T-cell (primary cell): ENCODE measurements at places on chromosomes 6 and 20. TPM values are rescaled to one million over a fixed set of nuclear protein-coding genes. Genes with fewer than 3 reads are reported as not detected.

GRCh38 chr6:159030168-159030567, 14.6 kb downstream of the TAGAP start:
- no peaks in the 10 kb centered on the region for H3K27me3 ChIP-seq
- no peaks in the 10 kb centered on the region for H3K36me3 ChIP-seq
- no peak overlapping the region for H3K27ac ChIP-seq
- no peaks in the 10 kb centered on the region for H3K4me1 ChIP-seq
- no peak overlapping the region for H3K4me3 ChIP-seq
- DNase-seq = no peak

GRCh38 chr20:19078448-19079373, 133.7 kb upstream of the SLC24A3 start:
- no peaks in the 10 kb centered on the region for H3K27me3 ChIP-seq
- H3K4me1 ChIP-seq = peaks cover 5% of the 10 kb centered on the region
- no peak overlapping the region for H3K4me3 ChIP-seq
- H3K36me3 ChIP-seq = no peaks in the 10 kb centered on the region
- H3K27ac ChIP-seq = no peak overlapping the region

GRCh38 chr20:39195582-39196021, 233.5 kb downstream of the DHX35 start:
- DNase-seq = no peak
- no peaks in the 10 kb centered on the region for H3K4me1 ChIP-seq
- no peak overlapping the region for H3K4me3 ChIP-seq
- peaks cover 7% of the 10 kb centered on the region for H3K27me3 ChIP-seq
- H3K27ac ChIP-seq = no peak overlapping the region

DNA sequence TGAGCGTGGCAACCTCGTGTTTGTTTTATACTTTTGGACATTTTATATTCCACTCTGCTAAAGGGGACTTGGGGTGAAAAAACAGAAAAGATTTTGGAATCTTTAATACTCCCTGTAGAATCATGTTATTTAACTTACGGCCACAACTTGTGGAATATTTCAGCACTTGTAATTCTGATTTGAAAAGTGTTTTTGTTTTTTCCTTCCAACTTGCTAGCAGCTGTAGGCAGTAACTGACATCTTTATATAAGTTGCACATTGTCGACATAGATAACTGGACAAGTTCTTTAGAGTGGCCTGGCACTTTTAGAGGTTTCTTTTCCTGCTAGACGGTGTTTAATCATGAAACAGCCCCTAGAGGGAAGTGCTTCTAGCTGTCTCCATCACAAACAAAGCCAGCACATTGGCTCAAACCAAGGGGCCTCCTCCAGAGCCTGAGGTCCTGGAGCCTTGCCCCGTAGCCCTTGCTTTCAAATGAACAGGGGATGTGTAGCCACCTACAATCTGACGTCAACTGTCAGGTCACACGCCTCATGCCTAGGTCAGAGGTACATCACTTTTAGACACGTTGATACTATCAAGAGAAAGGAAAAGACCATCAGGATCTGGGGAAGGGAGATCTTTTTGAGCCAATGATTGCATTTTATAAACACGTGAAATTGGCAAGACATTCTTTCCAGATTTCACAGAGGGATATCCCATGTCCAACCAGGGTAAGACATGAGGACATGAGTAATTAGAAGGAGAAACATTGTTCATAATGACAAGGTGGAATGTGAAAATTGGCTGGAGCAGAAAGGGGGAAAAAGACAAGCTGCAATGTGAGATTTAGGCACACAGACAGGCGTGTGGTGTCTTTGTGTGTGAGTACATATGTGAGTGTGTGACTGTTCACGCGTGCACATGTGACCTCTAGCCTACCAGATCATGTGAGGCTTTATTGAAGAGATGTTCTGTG, 92.1 kb downstream of the TXNDC5 start:
- H3K27ac ChIP-seq = no peak overlapping the region
- DNase-seq = no peak
- H3K36me3 ChIP-seq = no peaks in the 10 kb centered on the region

DNA sequence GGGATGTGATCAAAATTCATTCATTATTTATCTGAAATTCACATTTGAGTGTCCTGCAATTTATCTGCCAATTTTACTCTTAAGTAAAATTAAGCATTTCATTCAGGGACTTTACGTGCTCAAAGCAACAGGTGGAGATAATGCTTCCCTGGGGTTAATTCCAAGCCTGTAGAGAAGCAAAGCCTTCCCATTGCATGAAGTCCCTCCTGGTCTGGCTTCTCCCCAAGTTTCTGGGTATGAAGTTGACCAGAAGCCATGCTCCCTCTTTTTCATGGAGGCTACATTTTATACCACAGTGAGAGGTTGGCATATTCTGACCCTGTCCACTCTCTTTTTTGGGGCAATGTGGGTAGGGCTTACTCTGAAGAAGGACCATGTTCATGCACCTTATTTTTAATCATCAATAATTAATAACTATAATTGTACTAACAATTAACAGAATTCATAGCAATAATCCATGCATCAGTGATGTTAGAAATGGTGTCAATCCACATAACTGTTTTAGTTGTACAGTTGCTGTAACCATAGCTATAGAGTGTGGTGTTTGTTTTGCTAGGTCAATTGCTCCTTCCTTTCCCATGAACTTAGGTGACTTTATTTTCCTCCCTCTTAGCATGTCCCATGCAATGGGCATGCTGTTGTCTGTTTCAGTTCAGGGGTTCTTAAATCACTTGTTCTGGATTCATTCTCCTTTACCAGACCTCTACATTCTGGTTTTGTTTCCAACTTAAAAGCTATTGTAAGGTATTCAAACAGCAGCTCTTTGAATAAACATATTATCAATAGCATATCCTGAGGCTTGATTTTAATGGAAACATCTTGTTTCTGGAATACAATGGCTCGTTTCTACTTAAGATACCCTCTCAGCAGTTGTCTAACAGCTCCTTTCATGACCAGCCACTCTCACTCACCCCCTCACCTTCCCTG, 1.5 kb downstream of the LAMA4 start:
- no peak for DNase-seq
- no peaks in the 10 kb centered on the region for H3K36me3 ChIP-seq
- H3K27ac ChIP-seq = no peak overlapping the region
- H3K4me1 ChIP-seq = peaks cover 11% of the 10 kb centered on the region
- H3K4me3 ChIP-seq = no peak overlapping the region
- H3K27me3 ChIP-seq = peaks cover 18% of the 10 kb centered on the region

The CST8 gene
- not detected for total RNA-seq
